ENCODE measurements at places on chromosomes 12 and 14.

- DNase-seq = no peak
Measured at GRCh38 chr12:97452230-97452629, 10.4 kb upstream of the RMST start.

DNA sequence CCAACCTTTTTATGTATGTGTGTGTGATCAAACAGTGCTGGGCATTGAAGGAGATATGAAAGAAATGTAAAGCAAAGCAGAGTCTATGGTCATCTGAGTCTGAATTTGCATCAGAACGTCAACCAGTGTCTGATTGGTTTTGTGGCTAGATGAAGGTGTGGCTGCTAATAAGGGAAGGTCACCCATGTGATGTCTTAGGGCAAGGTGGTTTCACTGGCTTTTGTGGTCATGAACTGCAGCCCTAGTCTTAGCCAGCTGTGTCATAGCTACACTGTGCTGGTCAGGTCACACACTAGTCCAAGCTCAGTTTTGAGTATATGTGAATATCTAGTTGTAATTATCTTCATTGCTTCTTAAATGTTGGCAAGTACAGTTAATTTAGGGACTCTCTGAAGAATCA lies 105.8 kb downstream of the TGFB3 start:
- no peak for DNase-seq

DNA sequence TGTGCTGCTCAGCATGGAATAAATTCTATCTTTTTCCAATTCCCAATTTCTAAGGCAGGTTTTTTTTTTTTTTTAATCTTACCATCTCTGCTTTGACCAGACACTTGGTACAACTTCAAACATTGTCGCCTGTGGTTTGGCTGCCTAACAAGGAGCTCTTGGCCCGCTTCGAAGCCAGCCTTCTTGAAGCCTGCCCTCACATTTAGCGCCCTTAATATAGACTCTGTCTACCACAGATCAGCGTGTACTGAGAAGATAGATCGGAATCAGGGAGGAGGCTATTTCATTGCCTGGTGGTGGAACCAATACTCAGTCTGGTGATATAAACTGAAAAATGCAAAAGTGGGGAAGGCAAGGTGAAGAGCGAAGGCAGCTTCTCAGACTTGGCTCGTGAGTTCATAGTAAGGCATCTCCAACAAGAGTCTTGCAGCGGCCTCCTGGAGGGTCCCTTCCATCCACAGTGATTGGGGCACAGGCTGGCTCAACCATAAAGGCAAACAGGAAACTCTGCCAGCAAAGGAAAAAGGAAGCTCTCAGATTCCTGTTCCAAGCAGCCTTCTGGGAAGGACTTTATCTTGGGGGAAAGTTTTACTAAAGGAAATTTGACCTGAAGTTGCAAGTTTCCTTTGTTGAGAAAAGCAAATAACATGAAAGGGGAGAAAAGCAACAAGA lies 103.2 kb upstream of the BCL2L14 start:
- no peak for DNase-seq

DNA sequence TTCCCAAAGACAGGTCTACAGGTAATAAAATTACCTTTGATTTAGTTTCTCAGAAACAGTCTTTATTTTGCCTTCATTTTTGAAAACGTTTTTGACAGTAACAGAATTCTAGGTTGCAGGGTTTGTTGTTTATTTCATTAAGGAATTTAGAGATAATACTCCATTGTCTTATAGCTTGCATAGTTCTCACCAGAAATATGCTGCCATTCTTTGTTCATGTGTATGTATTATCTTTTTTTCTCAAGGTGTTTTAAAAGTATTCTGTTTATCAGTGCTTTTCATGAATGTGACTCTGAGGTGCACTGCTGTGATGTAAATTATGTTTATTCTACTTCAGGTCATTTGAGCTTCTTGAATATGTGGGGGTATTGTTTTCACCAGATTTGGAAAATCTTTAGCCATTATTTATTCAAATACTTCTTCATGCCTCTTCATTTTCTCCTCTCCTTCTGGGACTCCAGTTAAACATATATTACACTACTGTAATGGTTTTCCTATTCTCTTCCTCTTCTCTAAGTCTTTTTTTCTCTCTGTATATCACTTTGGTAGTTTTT lies 32.7 kb downstream of the ZNF605 start:
- DNase-seq = no peak

DNA sequence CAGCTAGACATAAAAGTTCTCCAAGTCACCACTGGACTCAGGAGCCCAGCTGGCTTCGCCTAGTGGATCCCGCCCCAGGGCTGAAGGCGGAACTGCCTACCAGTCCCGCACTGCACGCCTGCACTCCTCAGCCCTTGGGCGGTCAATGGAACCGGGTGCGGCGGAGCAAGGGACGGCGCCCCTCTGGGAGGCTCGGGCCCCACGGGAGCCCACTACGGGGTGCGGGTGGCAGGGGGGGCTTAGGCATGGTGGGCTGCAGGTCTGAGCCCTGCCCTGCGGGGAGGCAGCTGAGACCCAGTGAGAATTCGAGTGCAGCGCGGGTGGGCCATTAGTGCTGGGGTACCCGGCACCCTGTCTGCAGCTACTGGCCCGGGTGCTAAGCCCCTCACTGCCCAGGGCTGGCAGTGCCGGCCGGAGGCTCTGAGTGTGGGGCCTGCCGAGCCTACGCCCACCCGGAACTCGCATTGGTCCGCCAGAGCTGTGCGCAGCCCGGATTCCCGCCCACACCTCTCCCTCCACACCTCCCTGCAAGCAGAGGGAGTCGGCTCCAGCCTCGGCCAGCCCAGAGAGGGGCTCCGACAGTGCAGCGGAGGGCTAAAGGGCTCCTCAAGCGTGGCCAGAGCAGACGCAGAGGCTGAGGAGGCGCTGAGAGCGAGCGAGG lies 11.4 kb upstream of the G2E3 start:
- DNase-seq = no peak

GRCh38 chr12:41304526-41304925 lies 116.4 kb downstream of the PDZRN4 start:
- DNase-seq = no peak

Measured in GM04503 (cell line).